HCEC 1CT (cell line): ENCODE measurements at places on chromosomes 2 and 18.

DNA sequence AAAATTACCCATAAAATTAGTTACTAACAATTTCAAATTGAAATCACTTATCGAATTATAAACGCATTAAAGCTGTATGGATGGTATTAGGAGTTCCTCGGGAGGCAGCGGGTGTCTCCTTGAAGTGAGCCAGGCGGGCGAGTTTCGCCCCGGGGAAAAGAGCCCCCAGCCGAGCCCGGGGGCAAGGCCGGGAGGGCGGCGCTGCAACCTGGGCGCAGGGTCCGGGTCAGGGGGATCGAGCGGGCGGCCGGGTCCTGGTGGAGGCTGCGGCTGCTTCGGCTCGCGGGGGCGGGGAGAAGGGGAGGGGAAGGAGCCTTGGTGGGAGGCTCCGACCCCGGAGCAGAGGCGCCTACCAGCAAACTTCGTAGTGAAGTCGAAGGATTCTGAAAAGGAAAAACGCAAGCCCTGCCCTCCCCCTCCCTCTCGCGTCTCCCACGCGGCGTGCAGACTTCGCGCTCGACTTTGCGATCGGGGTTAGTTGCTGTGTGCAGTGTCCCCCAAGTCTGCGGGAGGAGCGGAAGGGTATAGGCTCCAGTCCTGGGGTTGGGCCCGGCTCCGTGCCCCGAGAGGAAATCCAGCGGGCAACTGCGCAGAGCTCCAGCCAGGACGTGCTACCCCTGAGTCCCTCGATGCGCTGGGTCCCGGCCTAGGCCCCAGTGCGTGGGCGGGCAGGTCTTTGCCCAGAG, 140.8 kb downstream of the MEIS1 start:
- peak; percentile 41 for DNase-seq

DNA sequence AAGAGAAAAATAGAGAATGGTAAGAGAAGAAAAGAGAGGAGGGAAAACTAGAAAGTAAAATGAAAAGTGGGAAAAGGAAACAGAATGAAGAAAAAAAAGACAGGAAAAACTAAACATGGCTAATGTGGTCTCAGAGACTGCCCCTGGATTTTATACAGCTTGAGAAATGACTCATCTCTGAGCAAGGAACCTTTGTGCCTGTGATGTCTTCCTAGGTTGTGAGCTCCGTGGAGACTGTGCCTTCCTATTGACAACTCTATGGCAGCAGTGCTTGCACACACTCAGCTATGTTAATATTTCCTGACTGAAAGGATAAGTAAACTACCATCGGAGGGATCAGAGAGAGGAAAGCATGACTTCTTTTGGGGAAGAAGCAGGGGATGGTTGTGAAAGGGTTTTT, 203.8 kb downstream of the RDH14 start:
- DNase-seq, result peak; percentile 11

- no peak for DNase-seq
Measured at GRCh38 chr18:3332376-3332775, 70.4 kb downstream of the MYL12B start.

DNA sequence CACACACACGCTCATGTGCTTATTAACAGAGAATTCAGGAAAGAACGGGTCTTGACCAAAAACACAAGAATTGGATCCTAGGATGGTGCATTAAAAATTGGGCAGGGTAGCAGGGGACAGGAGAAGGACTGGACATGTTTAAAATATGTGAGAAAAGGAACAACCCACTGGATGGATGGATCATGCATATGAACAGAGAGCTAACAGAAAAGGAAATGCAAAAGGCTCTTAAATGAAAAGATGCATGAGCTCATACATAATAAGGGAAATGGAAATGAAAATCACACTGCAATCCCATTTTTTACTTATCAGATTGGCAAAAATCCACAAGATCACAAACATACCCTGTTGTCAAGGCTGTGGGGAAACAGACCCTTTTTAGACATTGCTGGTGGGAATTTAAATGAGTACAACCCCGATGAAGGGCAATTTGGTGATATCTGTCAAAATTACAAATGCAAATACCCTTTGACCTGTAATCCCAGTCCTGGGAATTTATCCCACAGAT, 440.6 kb upstream of the SLC14A2 start:
- DNase-seq, result no peak

- DNase-seq, result peak; percentile 85
Measured at GRCh38 chr2:217695033-217695520, 307.7 kb downstream of the TNS1 start.

DNA sequence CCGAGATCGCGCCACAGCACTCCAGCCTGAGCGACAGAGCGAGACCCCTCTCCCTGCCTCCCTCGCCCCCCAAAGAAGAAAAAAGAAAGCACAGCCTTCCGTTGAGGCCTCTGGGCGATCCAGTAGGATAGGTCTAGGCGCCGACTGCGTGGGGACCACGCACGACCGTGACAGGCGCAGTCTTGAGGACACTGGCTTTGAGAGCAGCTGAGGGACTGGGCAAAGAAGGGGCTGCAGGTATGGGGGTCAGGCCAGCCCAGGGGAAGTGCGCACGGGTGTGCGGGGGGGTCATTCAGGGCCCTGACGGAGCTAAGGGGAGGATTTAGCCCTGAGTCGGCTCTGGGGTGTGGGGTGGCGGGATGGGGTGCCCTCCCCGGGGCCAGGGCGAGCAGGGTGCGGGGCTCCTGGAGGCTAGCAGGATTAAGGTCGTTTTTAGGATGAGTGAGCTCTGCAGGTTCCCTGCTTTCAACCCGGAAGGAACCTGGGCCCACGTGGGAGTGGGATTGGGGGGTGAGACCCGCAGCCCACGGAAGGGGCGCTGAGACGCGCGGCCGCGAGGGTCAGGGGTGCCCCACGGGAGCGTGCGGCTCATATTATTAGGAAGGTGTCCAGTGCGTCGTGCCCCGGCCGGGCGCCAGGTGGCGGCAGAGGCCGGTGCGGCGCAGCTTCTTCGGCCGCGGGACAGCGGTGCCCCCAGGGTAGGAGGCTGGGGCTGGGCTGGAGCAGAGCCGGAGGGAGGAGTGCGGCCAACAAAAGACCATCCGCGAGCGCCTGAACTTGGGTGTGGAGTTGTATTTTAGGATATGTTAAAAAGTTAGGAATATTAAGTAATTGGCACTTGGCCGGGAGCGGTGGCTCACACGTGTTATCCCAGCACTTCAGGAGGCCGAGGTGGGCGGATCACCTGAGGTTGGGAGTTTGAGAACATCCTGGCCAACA, 20.5 kb upstream of the ZNF236 start:
- DNase-seq, result peak; percentile 53

GRCh38 chr2:169709331-169709730, 15.1 kb downstream of the PHOSPHO2 start:
- no peak for DNase-seq

- no peak for DNase-seq
Measured at GRCh38 chr18:39730606-39731005, 2165.0 kb upstream of the CELF4 start.

- no peak for DNase-seq
Measured at GRCh38 chr18:35424356-35424755, 47.2 kb upstream of the ZNF396 start.

GRCh38 chr18:43271593-43272432, 5.5 kb downstream of the SYT4 start:
- peak; percentile 23 for DNase-seq

- no peak for DNase-seq
Measured at GRCh38 chr2:205500065-205500464, 182.2 kb upstream of the NRP2 start.

DNA sequence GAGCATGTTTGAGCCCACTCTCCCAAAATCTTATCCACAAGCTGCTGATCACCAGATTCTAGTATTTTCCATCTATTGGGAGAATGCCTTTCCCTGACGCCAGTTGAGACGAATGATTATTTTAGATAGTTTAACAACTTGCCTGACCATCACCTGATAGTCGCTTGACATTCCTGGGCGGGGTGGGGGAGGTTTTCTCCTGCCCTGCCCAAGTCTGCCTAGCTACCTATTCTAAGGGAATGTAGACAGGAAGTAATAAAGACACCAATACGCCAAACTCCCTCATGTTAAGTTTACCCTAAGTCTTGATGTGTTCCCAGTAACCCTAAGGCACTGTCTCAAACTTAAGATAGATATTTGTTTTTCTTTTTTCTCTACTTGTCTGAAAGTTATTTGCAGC, 4.6 kb upstream of the ACAA2 start:
- no peak for DNase-seq

DNA sequence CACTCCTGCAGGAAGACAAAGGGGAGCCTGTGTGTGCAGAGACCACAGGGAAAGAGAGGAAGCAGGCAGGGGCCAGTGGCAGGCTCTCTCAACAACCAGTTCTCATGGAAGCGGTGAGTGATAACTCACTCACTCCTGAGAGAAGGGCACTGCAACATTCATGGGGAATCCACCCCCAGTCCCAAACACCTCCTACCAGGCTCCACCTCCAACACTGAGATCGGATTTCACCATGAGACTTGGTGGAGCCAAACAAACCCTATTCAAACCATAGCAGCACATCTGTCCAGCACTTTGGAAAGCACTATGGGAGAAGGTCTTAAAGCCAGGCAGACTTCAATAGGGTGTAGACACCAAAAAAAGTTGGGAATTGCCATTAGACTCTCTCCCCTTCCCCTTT, 345.7 kb upstream of the SPRED2 start:
- DNase-seq, result no peak

DNA sequence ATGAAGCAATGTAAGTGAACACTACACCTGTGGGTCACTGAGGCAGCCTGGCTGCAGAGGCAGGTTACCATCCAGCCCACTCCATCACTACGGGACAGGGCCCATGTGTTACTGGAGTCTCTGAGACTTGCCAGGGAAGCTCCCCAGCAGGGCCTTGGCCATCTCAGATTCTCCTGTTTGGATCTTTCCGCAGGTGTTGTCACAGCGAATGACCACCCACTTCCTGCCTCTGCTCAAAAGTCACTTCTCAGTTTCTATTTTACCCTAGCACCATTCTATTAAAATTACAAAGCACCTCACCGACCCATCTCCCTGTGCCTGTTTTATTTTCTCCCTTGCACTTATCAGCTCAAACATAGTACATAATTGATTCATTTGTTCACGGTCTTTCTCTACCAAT, 34.5 kb upstream of the L3MBTL4 start:
- DNase-seq, result no peak

- no peak for DNase-seq
Measured at GRCh38 chr2:203763938-203764664, 57.7 kb downstream of the CD28 start.

DNA sequence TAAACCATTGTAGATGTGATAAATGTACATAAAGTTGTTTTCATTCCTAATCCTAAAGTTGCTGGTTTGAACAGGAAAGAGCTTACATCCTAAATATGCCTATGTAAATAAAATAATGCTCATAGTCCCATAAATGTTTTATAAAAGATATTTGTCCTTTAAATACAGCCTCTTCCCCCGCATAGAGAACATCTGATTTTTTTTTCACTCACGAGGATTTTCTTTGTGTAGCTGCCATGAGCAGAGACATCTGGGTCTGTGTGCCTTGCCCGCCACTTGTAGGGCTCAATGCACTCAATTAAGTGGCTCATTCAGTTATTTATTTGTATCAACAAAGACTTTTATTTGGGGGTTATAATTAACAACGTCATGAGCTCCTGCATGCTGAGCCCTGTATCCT, 72.8 kb downstream of the SOWAHC start:
- no peak for DNase-seq

- no peak for DNase-seq
Measured at GRCh38 chr2:240972636-240973521, 25.5 kb upstream of the SNED1 start.

GRCh38 chr2:190404487-190404886, 3.7 kb upstream of the MFSD6 start:
- no peak for DNase-seq

GRCh38 chr2:86000938-86001312, 104.8 kb downstream of the POLR1A start:
- no peak for DNase-seq

GRCh38 chr2:70981866-70982810, 3.7 kb downstream of the ANKRD53 start:
- DNase-seq, result no peak

GRCh38 chr2:222203041-222203440, 95.8 kb downstream of the PAX3 start:
- no peak for DNase-seq

DNA sequence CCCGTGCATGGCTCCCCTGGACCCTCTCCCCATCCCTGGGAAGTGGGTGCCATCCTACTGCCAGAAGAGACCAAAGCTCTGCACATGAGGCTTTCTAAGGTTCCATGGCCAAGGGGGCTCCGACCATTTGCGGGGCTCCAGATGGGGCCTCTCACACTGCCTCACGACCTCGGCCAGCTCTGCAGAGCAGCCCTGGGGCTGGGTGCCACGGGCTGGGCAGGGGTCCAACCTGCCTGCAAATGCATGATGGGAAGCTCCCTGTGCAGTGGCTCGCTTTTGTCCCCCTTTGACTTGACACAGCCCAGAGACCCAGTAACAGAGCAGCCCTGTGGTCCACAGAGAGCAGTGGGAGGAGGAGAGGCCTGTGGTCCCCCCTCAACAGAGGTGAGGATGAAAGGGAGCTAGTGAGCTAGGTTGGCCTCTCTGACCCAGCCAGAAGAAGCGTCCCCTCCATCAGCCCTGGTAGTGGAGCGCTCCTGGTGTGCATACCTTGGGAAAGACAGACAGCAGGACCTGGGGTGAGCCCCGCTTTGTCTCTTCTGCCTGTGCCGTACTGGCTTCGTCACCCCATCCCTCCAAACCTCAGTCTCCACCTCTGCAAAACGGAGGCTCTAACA, 174.1 kb downstream of the DDX1 start:
- no peak for DNase-seq

DNA sequence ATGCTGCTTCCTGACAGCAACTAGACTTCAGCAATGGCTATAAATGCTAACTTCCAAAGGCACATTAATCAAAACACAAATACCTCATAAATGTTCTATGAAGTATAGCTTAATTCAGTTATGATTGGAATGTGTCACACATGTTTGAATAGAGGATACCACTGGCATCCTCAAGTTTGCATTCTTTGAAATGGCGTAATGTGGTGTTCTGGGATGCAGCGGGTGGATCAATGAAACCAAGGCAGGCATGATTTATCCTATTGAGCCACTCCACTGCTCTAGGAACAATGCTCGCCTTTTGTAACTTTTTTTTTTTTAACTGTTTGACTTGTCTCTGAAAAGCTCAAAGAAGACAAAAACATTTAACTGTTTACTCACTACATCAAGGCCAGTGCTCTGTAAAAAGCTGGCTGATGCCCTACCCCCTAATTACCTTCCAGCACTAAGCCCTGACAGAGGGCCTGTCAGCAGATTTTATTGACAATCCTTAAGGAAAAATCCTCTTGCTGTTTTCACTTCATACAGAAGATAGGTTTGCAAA, 278.8 kb upstream of the SESTD1 start:
- DNase-seq, result peak; percentile 77
